ENCODE measurements at places on chromosomes 5 and 9. TPM values are rescaled to one million over a fixed set of nuclear protein-coding genes. Genes with fewer than 3 reads are reported as not detected.

DNA sequence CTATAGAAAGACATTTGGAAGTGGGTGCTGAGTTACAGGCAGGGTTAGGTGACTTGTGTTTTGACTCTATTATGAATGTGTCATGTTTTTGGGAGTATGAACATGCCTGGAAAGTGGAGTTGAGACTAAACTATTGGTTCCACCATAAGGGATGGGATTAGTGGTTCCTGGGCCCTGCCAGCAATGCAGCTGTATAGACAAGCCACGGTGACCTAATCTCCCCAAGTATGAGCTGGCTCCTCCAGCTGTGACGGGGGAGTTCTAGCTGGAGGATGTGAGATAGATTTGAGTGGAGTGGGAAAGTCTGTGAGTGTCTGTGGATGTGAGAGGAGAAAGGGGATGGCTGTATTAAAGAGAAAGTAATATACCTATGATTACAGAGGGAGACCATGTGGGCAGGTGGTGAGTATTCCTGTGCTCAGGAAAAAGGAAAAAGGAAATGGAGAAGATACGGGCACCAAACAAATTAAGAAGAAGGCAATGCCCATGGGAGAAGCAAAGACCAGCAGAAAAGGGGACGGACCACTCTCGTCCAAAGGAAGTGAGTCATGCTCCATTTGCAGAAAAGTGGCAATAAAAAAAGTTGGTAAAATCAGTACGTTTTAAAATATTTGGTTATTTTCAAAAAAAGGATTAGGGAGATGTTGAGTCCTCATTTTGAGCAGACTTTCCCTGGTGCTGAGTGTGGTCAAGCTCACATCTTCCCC is 48.3 kb upstream of the ICE1 start:
- no peak for DNase-seq

SLC25A2 gene
- polyA plus RNA-seq: 0.04 TPM

- peak; percentile 34 for DNase-seq
These were observed 201.8 kb upstream of the ZNF608 start for GRCh38 chr5:124948062-124948753.

SIT1 gene
- polyA plus RNA-seq: 0.78 TPM

GRCh38 chr9:124562328-124562727 is 55.1 kb upstream of the NR5A1 start:
- DNase-seq: no peak

- DNase-seq: no peak
These were observed 195.6 kb downstream of the KIAA0825 start for GRCh38 chr5:94422812-94423211.

DNA sequence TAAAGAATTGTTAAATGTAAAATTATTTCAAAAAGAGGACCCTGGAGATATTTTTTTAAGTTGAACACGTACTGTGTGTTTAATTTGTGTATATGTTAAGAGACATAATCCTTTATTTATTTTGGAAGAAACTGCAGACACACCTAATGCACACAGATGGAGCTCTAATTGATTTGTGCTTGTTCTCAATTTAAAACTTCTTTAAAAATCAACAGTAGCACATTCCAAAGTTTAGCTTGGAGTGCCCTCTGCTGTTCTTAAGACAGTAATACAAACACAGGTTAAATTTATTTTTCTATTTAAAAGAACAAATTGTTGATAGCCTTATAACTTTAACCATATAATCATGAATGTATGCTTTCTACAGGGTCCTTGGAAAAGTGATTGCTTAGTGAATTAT is 277.6 kb upstream of the ADAMTS16 start:
- DNase-seq: no peak

CNTFR gene
- 15.9 TPM for polyA plus RNA-seq

GRCh38 chr9:136482046-136482792 is 621 bp downstream of the SEC16A start:
- peak; percentile 34 for DNase-seq

DNA sequence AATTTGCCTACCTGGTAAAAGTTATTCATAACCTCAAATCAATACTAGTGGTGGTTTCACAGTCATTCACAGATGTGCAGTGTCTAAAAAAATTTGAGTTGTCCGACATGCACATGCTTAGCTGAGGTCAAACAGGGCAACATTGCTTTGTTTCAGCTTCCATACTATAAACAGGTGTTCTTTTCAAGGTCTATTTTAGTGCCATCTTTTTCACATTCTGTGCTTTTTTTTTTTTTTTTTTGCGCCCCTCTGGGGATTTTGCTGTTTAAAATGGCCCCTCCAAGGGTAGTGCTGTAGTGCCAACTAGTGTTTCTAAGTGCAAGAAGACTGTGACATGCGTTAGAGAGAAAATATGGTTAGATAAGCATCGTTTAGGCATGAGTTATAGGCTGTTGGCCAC is 14.5 kb downstream of the PHAX start:
- no peak for DNase-seq

- DNase-seq: no peak
These were observed 4.9 kb downstream of the FBXO38 start for GRCh38 chr5:148388696-148389095.

SPATA31A3 gene
- polyA plus RNA-seq: not detected

DNA sequence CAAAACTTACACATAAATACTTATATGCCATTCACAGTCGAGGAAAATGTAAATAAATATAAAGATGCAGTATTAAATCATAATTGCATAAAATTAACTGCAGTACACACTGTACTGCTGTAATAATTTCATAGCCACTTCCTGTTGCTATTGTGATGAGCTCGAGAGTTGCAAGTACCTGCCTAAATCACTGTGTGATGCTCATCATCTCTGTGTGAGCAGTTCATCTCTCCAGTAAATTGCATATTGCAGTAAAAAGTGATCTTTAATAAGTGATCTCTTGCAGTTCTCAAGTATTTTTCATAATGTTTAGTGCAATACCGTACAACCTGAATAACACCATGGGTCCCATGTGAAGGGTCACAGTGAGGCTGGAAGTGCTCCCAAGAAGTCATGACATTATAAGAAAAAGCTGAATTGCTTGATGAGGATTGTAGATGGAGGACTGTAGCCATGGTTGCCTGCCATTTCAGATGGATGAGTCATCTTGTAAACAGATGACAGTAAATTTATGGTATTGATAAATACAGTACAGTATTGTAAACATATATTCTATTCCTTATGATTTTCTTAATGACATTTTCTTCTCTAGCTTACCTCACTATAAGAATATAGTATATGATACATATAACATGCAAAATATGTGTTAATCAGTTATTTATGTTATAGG is 34.9 kb downstream of the SYK start:
- DNase-seq: no peak

DNA sequence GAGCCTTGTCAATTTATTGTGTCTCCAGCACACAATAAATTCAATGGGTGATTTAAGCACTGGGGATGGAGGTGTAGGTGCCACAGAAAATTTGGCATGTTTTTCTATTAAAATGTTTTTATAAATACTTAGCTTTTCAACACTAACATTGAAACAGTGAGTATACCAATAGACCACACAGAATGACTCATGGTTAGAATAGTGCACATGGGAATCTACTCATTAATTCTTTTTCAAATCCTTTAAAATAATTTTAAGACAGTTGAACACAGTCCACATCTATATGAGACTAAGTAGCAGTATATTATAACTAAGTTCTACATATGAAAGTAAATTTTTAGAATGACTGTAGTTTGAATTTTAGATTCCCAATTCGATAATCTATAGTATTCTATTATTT is 67.1 kb downstream of the LNPEP start:
- no peak for DNase-seq

SPATA31C1 gene
- 0.18 TPM for polyA plus RNA-seq

DNA sequence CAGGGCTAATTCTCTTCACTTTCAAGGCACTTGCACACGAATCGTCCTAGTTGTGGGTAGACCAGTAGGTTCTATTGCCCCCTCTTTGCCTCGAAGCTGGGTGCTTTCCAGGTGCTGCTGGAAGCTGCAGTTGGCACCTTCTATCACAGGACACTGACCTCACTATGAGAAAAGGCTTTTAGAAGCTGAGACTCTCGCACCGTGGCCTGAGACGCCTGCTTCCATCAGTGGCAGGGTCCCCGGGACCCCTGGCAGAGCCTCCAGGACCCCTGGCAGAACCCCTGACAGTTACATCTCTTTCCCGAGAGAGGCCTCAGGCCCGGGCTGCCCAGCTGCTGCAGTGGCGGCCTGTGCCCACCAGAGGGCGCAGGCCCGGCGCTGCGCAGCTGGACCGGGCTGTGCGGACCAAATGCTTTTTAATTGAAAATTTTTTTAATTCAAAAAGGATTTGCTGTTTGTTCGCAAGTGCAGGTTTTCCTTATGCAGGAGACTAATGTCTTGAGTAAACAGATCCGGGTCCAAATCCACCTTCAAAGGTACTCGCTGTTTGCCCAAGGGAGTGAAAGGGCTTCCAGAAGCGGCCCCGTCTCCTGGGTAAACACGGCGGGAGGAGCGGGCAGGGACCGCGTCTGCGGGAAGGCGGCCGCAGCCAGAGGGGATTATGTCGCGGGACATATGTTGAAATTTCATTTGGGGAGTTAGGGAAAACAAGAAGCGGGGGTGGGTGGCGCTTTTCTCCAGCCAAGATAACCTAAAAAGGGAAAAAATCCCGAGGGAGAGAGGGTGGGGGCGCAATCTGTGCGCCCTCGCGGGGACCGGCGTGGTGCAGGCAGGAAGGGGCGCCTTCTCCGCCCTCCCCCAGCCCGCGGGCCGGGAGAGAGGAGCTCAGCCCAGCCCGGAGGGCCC is 114.5 kb upstream of the LMX1B start:
- no peak for DNase-seq

FCN1 gene
- polyA plus RNA-seq: 0.55 TPM

DNA sequence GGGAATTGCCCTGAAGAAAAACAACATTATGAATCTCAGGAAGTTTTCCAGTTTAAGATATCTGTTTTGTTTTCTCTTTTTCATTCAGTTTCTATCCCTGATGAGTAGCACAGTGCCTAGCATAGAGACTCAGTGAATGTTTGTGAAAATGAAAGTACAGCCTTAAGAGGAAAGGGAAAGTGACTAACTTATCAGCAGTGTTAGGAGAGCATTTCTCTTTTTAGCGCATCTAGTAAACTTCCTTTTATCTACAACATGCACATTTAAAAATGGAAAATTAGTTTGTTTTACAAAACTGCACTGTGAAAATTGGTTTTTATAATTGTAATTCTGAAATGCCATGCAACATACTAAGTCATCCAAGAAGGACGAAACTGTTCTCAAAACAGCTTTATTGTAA is 110.8 kb downstream of the SMARCA2 start:
- no peak for DNase-seq
